Endothelial cell of umbilical vein (primary cell): ENCODE measurements at places on chromosomes 2 and 18. TPM values are rescaled to one million over a fixed set of nuclear protein-coding genes. Genes with fewer than 3 reads are reported as not detected.
A peak's percentile ranks its signal among the peaks of the same experiment; 100 is the strongest.

GRCh38 chr2:190467575-190468083 is 59.5 kb downstream of the MFSD6 start:
- no peaks in the 10 kb centered on the region for H3K27me3 ChIP-seq
- DNase-seq, result peak; percentile 26
- H3K27ac ChIP-seq, result no peak overlapping the region
- H3K4me3 ChIP-seq, result no peak overlapping the region
- peaks cover 9% of the 10 kb centered on the region for H3K4me1 ChIP-seq

DNA sequence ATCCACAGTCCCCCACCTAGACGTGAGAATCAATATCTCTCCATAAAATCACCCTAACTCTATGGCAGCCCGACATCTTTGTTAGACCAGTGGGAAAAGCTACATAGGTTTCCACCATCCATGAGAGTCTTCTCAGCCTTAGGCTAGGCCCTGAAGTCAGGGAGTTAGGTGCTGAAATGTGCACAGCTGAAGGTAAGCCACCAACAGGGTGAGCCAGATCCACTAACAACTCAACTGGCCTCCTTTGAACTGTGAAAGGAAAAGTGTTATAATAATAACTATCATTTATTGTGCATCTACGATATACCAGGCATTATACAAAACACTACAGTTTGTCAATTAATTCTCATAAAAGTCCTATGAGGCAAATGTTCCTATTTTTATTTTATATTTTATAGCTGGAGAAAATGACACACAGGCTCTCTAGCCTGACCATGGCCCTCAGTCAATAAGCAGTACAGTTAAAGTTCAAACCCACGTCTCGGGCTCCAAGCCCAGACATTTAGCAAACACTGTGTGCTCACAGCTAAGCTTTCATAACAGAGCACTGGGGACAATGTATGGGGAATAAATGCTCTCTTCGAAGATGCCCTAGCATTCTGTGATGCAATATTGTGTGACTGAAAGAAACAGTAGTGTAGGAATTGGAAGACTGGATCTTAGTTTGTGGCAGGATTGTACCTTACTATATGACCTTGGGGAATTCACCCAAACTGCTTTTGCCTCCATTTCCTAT is 11.2 kb upstream of the CYP27C1 start:
- no peak for DNase-seq
- no peaks in the 10 kb centered on the region for H3K36me3 ChIP-seq
- H3K27ac ChIP-seq, result no peak overlapping the region

GRCh38 chr2:239222706-239223309 is 178.0 kb downstream of the HDAC4 start:
- no peaks in the 10 kb centered on the region for H3K4me1 ChIP-seq
- no peak overlapping the region for H3K27ac ChIP-seq
- no peaks in the 10 kb centered on the region for H3K36me3 ChIP-seq

DNA sequence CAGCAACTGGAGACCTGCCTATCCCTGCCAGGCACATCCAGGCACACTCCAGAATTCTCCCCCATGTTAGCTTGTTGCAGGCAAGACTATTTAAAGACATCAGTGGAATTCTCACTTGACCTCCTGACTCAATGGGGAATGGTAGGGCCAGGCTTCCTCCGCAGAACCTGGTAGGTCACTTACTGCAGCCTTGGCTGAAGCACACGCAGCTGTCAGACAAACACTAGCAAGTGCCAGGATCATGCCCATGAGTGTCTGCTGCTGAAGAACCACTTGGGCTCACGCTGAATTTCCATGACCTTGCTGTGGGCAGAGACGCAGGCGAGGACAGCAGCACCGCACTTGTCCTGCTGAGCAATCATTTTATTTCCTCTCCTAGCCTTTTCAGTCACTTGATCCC is 3.2 kb downstream of the LRRC30 start:
- peaks cover 3% of the 10 kb centered on the region for H3K27me3 ChIP-seq
- H3K4me1 ChIP-seq, result no peaks in the 10 kb centered on the region
- no peak for DNase-seq
- H3K4me3 ChIP-seq, result no peak overlapping the region

DNA sequence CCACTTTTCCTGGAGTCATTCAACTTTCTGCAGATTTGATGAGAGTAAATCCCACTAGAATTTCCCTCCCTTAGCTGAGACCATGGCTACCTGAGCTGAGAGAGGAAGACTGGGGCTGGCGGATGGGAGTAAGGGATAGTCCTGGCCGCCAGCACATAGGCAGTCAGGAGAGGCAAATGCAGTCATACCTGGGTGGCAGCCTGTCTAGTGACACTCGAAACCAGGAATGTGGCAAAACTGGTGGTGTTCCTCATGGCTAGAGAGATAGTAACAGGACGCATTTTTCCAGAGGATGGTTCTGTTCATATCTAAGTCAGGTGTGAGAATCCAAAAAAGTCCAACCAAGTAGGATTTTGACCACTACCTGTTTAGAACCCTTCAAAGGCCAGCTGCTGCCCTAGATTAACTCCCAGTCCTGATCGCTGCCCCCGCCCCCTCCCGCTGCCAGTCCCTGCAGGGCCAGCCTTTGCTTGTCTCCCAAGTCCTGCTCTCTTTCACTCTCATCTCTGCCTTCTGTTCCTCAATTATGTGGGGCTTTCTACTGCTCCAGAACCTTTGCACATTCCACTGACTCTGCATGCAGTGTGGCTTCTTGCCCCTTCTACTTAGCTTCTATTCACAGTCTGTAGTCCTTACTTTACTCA is 17.4 kb upstream of the SCG2 start:
- DNase-seq, result no peak
- H3K27me3 ChIP-seq, result peaks cover 11% of the 10 kb centered on the region
- H3K27ac ChIP-seq, result no peak overlapping the region
- H3K4me3 ChIP-seq, result no peak overlapping the region
- no peaks in the 10 kb centered on the region for H3K36me3 ChIP-seq

- no peak overlapping the region for H3K4me3 ChIP-seq
- H3K4me1 ChIP-seq, result no peaks in the 10 kb centered on the region
- no peaks in the 10 kb centered on the region for H3K36me3 ChIP-seq
- no peak overlapping the region for H3K27ac ChIP-seq
- H3K27me3 ChIP-seq, result no peaks in the 10 kb centered on the region
Measured at GRCh38 chr2:149000158-149000938, 38.2 kb upstream of the LYPD6B start.

- no peaks in the 10 kb centered on the region for H3K4me1 ChIP-seq
- DNase-seq, result no peak
- H3K27me3 ChIP-seq, result no peaks in the 10 kb centered on the region
- H3K36me3 ChIP-seq, result peaks cover 20% of the 10 kb centered on the region
Measured at GRCh38 chr2:135169900-135170753, 118.0 kb downstream of the RAB3GAP1 start.

DNA sequence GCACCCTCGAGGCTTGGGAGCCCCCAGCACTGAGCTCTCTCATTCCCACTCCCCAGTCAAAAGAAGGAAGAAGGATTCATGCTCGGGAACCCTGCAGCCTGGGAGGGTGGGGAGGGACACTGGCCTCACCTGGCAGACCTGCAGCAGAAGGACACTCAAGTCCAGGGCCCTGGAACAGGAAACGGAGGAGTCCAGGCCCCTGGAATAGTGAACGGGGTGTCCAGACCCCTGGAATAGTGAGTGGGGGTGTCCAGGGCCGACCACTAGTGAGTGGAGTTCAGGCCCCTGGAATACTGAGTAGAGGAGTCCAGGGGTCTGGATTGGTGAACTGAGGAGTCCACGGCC is 292.5 kb downstream of the NDUFA10 start:
- no peak overlapping the region for H3K4me3 ChIP-seq
- H3K4me1 ChIP-seq, result no peaks in the 10 kb centered on the region
- H3K36me3 ChIP-seq, result no peaks in the 10 kb centered on the region
- no peak overlapping the region for H3K27ac ChIP-seq
- no peaks in the 10 kb centered on the region for H3K27me3 ChIP-seq

DNA sequence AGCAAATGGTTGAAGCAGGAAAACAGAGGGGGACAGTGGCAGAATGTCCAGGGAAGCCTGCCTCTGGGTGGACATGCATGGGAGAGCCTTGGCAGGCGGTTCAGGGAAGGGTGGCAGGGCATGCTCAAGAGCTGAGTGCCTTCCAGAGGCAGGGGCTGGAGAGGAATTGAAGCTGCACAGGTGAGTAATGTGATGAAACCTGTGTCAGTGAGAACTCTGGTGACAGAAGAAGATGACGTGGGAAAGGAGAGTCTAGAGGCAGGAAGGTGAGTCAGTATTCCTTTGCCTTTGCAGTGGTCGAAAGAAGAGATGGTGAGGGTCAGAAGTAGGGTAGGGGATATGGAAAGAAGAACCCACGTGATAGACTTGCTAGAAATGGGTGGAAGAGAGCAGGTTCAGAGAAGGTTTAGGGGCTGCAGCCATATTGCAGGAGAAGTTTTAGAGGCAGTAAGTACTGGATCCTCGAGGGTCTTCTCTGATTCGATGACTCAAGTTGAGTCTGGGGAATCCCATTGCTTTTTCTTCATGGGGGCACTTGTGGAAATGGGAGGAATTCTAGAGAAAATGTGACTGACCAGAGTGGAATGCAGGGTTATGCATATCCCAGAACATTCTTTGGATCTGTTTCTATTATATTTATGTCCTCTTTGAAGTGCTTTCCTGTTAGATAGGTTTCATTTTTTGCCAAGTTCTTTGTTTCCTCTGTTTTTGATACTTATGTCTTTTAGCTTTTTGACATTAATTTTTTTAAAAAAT is 37.4 kb downstream of the TMEM87B start:
- H3K4me3 ChIP-seq, result no peak overlapping the region
- peaks cover 30% of the 10 kb centered on the region for H3K4me1 ChIP-seq
- peaks cover 16% of the 10 kb centered on the region for H3K36me3 ChIP-seq
- H3K27me3 ChIP-seq, result no peaks in the 10 kb centered on the region
- H3K27ac ChIP-seq, result peak overlapping the region; percentile 90

DNA sequence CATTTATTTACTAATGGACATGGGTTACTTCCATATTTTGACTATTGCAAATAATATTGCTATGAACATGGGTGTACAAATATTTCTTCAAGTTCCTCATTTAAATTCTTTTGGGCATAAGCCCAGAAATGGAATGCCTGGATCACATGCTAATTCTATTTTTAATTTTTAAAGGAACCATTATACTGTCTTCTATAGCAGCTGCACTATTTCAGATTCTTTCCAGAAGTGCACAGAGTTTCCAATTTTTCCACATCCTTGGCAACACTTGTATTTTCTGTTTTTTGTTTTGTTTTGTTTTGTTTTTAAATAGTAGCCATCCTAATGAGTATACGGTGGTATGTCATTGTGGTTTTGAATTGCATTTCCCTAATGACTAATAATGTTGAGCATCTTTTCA is 8.5 kb upstream of the RALBP1 start:
- no peak for DNase-seq
- no peaks in the 10 kb centered on the region for H3K36me3 ChIP-seq
- H3K4me3 ChIP-seq, result no peak overlapping the region
- H3K27me3 ChIP-seq, result peaks cover 8% of the 10 kb centered on the region
- peaks cover 4% of the 10 kb centered on the region for H3K4me1 ChIP-seq

- H3K4me3 ChIP-seq, result no peak overlapping the region
- H3K27me3 ChIP-seq, result no peaks in the 10 kb centered on the region
- no peak for DNase-seq
- no peaks in the 10 kb centered on the region for H3K36me3 ChIP-seq
Measured at GRCh38 chr2:6605836-6606505, 259.7 kb downstream of the CMPK2 start.

- H3K4me3 ChIP-seq, result peak overlapping the region; percentile 58
- no peaks in the 10 kb centered on the region for H3K36me3 ChIP-seq
- DNase-seq, result peak; percentile 66
- peaks cover 4% of the 10 kb centered on the region for H3K4me1 ChIP-seq
- no peaks in the 10 kb centered on the region for H3K27me3 ChIP-seq
- H3K27ac ChIP-seq, result no peak overlapping the region
Measured at GRCh38 chr18:62505669-62506494, 16.9 kb upstream of the ZCCHC2 start.

GRCh38 chr18:36672437-36673344 is 156.1 kb downstream of the TPGS2 start:
- H3K4me1 ChIP-seq, result no peaks in the 10 kb centered on the region
- no peaks in the 10 kb centered on the region for H3K36me3 ChIP-seq
- H3K27me3 ChIP-seq, result no peaks in the 10 kb centered on the region
- DNase-seq, result no peak
- no peak overlapping the region for H3K4me3 ChIP-seq

DNA sequence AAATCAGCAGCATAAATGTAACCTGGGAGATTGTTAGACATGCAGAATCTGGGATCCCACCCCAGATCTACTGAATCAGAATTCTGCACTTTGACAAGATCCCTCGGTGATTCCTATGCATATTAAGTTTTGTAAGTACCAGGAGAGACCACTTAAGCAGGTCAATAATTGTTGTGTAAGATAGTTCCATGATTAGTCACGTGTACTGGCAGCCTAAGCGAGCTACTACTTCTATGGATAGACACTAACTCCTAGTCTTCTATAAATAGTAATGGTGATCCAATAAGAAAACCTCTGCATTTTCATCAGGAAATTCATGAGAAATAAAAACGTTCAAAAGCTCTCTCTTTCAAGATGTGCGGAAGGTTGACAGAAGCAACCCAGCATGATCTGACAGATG is 988.2 kb upstream of the CHAC2 start:
- no peak overlapping the region for H3K4me3 ChIP-seq
- DNase-seq, result no peak
- H3K27ac ChIP-seq, result no peak overlapping the region
- H3K36me3 ChIP-seq, result no peaks in the 10 kb centered on the region

TMEFF2 gene
- total RNA-seq, result 0.12 and 0.20 TPM in 2 replicates

DSC2 gene
- not detected in 2 replicates for total RNA-seq

NEB gene
- total RNA-seq, result 1.8 and 3.6 TPM in 2 replicates

ACMSD gene
- total RNA-seq, result not detected in 2 replicates
